ENCODE measurements at places on chromosomes 1 and 21.
A peak's percentile ranks its signal among the peaks of the same experiment; 100 is the strongest.

DNA sequence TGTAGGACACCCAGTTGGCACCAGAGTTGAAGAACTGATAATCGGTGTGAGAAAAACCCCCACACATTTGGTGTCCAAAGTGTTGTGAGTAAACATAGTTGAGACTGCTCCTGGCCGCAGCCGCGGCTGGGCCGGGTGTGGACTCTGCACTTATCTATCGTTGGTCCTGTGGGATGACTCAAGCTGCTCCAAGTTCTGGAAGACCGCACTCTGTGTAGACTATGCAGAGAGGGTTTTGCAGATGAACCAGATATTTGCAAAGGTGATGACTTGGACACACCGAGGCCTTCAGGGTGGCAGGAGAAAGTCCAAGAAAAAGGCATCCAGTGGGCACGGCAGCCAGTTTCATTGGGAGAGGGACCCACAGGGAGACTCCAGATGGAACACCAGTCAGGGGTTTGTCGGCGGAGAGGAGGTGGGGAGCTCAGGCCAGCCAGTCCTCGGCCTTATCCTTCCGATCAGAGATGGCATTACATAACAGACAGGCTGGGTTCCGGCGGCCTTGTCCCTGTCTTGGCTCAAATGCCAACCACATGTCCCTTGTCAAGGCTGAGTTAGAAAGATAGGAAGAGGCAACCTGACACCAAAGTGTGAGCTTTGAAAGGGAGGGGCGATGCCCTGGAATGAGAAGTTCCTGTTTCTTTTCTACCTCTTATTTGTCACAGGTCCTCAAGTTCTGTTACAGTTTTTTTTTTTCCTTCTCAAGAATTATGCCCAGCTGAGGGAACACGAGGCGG, 21.1 kb downstream of the C2CD2 start:
- H3K4me1 ChIP-seq, result peaks cover 43% of the 10 kb centered on the region
- H3K27me3 ChIP-seq, result no peaks in the 10 kb centered on the region
- no peak overlapping the region for H3K4me3 ChIP-seq

- no peaks in the 10 kb centered on the region for H3K4me1 ChIP-seq
- H3K27ac ChIP-seq, result no peak overlapping the region
- no peak overlapping the region for H3K4me3 ChIP-seq
- DNase-seq, result no peak
- peaks cover 7% of the 10 kb centered on the region for H3K36me3 ChIP-seq
- H3K27me3 ChIP-seq, result no peaks in the 10 kb centered on the region
Measured at GRCh38 chr1:45730780-45731319, 19.6 kb downstream of the IPP start.

- H3K27ac ChIP-seq, result no peak within 1 kb of the TSS
- no peaks in the 10 kb centered on the region for H3K36me3 ChIP-seq
- H3K27me3 ChIP-seq, result no peaks in the 10 kb centered on the region
- peak within 1 kb of the TSS; percentile 81 for H3K4me3 ChIP-seq
- DNase-seq, result peak; percentile 49
Measured at GRCh38 chr1:32900956-32901822, at the start of gene TMEM54. TSS of gene TMEM54 (minus strand) at chr1:32901389. CDS start at chr1:32901238, 151 bp downstream.

DNA sequence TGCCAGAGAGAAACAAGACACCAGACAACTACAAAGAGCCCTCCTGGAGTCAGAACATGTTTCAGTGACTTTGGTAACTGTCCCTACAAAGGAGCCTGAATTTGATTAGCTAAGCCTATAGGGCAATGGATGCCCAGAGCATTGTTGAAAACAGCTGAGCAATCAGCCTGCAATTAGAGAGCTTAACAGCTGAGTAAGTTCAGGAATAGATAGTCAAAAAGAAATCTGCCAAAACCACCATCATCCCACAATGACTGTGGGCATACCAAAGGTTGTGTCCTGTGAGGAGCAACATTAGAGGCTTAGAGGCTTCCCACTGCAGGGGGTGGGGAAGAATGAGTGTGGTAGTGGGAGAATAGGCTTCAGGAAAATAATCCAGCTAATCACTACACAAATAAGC, 32.1 kb downstream of the SH3BP5L start:
- no peak for DNase-seq
- no peaks in the 10 kb centered on the region for H3K4me1 ChIP-seq
- no peak overlapping the region for H3K27ac ChIP-seq
- no peaks in the 10 kb centered on the region for H3K36me3 ChIP-seq
- no peaks in the 10 kb centered on the region for H3K27me3 ChIP-seq

DNA sequence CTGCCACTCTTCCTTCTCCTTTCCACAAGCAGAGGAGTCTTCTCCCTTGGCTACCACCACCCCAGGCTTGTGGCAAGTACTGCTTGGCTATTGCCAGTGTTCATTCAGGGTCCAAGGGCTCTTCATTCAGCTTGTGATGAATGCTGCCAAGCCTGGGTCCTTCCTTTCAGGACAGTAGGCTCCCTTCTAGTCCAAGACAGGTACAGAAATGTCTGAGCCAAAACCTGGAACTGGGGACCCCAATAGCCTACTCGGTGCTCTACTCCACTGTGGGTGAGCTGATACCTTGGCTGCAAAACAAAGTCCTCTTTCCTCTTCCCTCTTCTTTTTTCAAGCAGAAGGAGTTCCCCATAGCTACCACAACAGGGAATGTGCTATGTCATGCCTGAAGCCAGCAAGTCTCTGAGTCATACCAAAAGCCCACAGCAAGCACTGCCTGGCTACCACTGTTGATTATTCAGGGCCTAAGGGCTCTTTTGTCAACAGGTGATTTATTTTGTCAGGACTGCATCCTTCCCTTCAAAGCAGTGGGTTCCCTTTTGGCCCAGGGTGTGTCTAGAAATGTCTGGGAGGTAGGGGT, 268.9 kb downstream of the HHAT start:
- no peaks in the 10 kb centered on the region for H3K27me3 ChIP-seq
- no peaks in the 10 kb centered on the region for H3K36me3 ChIP-seq
- H3K4me3 ChIP-seq, result no peak overlapping the region
- H3K4me1 ChIP-seq, result peaks cover 9% of the 10 kb centered on the region
- no peak for DNase-seq
- peak overlapping the region; percentile 80 for H3K27ac ChIP-seq
